Endodermal cell (in vitro differentiated cells): ENCODE measurements at places on chromosomes 11 and 22. TPM values are rescaled to one million over a fixed set of nuclear protein-coding genes. Genes with fewer than 3 reads are reported as not detected.

C11orf97 gene
- not detected in 3 replicates for total RNA-seq

YAP1 gene
- 168 to 236 TPM (median 224 TPM) in 3 replicates for total RNA-seq

RAB36 gene
- total RNA-seq, result 1.6 and 2.6 TPM in 2 replicates

ARHGAP20 gene
- total RNA-seq, result 0.08 to 0.27 TPM (median 0.23 TPM) in 3 replicates

E2F8 gene
- total RNA-seq, result 8.5 and 10.5 TPM in 2 replicates

SLC22A9 gene
- not detected in 3 replicates for total RNA-seq

CCDC81 gene
- 33.3 and 36.6 TPM in 2 replicates for total RNA-seq

CDHR5 gene
- total RNA-seq, result 0.13 TPM in 1 of 2 replicates, not detected in the other

CAVIN3 gene
- 38.9 to 56.6 TPM (median 42.2 TPM) in 3 replicates for total RNA-seq

BAIAP2L2 gene
- 3.3 to 5.1 TPM (median 3.7 TPM) in 3 replicates for total RNA-seq

LRRN4CL gene
- total RNA-seq, result 0.26 to 0.55 TPM (median 0.38 TPM) in 3 replicates

C11orf16 gene
- not detected in 3 replicates for total RNA-seq

GPHA2 gene
- total RNA-seq, result 0.77 TPM in 1 of 2 replicates, not detected in the other

CALCA gene
- not detected in 2 replicates for total RNA-seq

LSP1 gene
- not detected in 2 replicates for total RNA-seq

MS4A6A gene
- not detected in 2 replicates for total RNA-seq

KRTAP5-11 gene
- total RNA-seq, result 1.6 and 2.9 TPM in 2 replicates

ZFTA gene
- total RNA-seq, result 33.6 and 38.0 TPM in 2 replicates

EMID1 gene
- 25.7 to 41.8 TPM (median 36.1 TPM) in 3 replicates for total RNA-seq

KDM4D gene
- total RNA-seq, result 0.66 to 3.1 TPM (median 2.8 TPM) in 3 replicates

APOL4 gene
- total RNA-seq, result not detected in 3 replicates

ASRGL1 gene
- total RNA-seq, result 33.8 and 39.8 TPM in 2 replicates

BATF2 gene
- 0.19 to 0.29 TPM (median 0.27 TPM) in 3 replicates for total RNA-seq

FAM83F gene
- total RNA-seq, result 33.5 and 34.1 TPM in 2 replicates

DDTL gene
- 1.1 to 1.9 TPM (median 1.2 TPM) in 3 replicates for total RNA-seq

OR52A1 gene
- total RNA-seq, result 12.1 and 14.3 TPM in 2 replicates

IRAG1 gene
- total RNA-seq, result 3.2 and 4.2 TPM in 2 replicates

KRTAP5-2 gene
- total RNA-seq, result not detected in 3 replicates

MUC5B gene
- total RNA-seq, result 0.05 TPM in 1 of 2 replicates, not detected in the other

CCDC87 gene
- 0.92 to 1.5 TPM (median 1.0 TPM) in 3 replicates for total RNA-seq
